ENCODE measurements at places on chromosomes 11 and 22.

DNA sequence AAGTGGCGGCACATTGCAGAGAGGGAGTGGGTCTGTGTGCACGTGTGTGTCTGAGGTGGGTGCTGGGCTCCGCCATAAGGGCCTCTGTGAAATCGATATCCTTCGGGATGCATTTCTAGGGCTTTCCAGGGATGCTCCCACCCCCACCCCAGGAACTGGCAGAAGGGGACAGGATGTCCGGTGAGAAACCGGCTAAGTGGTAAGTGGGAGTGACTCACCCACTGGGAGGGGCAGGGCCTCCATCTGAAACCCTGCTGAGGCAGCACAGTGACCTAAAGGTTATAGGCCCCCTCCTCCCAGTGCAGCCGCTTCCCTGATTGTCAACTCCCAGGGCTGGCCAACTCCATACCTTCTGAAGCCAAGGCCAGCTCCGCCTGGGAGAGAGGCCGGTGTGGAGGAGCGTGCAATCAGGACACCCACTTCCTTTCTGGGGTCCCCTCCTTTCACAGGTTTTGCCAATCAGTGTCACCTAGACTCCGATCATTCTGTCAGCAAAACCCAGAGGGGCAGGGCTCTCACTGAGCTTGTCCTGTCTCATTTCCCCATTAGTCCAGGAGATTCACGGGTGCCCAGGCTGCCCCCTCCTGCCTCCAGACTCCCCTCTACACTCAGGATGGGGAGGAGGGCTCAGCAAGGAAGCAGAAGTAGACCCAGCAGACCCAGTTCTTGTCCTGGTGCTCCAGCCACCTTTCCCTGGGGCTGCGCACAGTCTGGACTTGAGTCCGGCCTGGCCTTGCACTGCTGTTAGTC, 44.5 kb downstream of the NECTIN1 start:
- DNase-seq: no peak

DNA sequence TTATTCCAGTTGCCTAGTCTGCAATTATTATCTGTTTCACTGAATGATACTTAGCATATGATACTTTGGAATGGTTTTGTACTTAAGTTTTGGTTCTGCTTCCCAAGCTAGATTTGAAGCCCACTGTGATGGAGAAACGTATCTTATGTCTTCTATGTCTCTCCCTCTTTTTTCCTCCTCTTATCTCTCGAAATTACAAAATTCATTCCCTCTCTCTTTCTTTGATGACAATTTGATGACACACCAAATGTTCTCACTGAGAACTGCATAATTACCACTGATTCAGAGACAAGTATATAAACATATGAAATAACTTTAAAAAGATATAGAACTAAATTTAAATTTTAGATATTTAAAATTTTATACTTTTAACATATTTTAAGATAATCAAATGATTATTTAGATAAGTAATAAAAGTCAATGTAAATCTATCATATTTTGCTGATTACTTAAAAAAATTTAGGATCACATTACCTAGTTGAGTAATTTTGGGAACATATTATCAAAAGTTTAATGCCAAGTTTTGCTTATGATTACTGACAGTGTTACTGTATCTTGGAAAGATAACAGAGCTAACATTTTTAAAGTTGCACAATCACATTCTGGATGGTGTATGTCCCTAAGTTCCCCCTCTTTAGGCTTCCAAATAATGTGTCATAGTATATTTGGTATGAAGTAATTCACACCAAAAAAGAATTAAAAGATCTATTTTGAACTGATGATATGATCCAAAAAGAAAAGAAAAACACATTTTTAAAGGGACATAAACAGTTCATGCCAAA, 255.3 kb downstream of the SBF2 start:
- no peak for DNase-seq

GRCh38 chr22:49574881-49575702, 252.6 kb downstream of the BRD1 start:
- no peak for DNase-seq

DNA sequence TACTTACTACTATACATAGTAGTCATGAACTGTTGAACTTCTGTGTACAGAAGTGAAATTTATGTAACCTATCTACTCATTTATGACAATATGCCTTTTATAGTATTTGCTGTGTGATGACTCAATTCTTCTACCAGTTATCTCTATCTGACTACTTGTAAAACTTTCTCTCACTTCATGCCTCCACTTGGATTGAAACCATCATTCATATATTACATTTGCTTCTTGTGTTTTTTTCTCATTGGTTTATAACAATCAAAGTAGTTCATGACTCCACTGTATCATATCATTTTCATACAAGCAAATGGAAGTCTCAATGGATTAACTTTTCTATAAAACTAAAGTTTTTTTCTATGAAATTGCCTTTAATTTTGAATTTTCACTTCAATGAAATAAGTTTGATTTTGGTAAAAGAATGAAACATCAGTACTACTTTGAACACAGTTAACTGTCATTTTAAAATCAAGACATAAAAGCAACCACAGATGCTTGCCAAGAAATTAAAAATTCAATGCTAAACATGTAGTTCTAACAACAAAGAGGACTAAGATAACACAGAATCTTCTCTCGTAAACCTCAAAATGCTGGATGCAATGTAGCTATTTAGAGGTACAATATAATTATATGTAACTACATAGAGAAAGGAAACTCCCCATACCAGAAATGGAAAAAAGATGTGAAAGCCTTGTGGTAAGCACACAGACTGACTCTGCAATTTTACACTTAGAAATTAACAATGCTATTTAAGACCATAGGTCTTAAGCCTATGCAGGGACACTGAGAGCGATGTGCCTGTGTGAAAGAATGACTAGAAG, 27.6 kb upstream of the EXPH5 start:
- no peak for DNase-seq

DNA sequence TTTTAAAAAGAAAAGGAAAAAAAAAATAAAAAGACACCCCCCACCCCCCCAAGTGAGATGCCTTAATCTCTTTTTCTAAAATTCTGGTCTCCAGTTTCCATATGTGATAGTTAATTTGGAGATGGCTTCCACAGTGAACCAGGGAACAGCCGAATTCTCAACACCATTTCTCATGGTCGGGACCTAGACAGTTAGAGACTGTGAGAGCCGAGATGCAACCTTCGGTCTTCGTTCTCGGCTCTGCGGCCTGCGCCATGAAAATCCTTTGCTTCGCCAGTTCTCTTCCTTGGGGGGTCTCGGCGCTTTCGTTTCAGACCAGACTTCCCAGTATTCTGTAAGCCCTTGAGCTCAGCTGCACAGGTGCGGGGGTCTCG, 723 bp downstream of the CACNG2 start:
- no peak for DNase-seq

DNA sequence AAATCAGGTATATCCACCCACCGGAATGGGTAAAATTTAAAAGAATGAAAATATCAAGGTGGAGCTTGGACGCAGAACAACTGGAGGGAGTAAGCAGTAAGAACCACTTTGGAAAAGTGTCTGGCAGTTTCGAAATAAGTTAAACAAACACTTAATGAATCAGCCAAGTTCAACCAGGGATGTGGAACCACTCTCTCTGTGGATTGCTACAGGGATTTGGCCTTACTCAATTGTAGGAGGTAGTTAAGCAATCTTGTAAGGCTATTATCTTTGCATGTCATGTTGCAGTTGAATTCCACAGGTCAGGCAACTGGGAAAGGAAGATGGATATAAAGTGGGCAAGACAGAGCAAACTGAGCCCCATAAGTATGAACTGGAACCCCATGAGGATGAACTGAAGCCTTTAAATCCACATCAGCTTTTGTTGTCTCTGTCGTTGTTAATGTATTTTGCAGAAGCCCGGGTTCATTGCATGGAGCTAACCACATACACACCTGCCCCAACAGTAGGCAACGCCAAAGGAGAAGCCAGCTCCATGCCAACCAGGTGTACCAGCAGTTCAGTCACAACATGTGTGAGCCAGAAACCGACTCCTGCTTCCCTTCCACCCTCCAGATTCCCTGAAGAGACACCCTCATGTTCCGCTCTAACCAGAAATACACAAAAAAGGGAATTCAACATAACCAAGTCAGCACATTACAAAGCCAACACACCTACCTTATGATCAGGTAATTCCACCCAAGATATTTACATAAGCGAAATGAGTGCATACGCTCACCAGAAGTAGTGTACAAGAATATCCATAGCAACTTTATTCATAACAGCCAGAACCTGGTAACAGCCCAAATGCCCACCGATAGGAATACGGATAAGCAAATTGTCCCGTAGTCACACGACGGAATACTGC, 8.0 kb upstream of the SLC43A3 start:
- no peak for DNase-seq

DNA sequence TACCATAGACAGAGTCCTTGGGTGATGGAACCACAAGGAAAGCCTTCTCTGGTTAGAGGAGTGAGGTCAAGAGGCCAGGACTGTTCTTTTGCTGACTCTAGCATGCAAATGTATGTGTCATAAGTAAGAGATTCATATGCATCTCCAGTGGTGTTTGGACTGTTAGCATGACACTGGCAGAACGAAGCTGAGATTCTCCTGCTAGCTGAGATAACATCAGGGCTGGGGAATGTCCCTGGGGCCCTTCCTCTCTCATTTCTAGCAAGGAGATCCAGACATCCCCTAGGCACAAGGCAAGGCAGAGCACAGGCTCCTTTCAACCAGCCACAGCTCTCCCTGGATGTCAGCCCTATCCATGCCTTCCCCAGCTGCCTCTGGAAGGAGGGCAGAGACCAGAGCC, 711.3 kb downstream of the OPCML start:
- no peak for DNase-seq

GRCh38 chr11:48182860-48183526, 33.6 kb upstream of the OR4B1 start:
- no peak for DNase-seq

DNA sequence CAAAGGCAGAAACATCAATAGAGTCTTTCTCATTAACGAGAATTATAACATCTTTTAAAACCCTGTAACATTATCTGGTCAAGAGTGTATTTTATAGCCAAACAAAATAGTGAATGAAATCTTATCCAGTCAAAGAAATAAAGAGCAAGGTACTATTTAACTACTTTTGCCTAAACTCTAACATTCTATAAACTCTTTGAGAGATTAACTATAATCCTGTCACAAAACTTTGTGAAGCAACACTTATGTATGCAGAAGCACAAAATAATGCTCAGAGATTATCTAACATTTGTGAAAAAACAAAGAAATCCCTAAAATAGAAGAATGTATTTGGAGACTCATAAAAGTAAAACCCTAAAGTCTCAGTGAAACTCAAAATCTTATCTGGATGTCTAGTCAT, 124.4 kb upstream of the LUZP2 start:
- no peak for DNase-seq

DNA sequence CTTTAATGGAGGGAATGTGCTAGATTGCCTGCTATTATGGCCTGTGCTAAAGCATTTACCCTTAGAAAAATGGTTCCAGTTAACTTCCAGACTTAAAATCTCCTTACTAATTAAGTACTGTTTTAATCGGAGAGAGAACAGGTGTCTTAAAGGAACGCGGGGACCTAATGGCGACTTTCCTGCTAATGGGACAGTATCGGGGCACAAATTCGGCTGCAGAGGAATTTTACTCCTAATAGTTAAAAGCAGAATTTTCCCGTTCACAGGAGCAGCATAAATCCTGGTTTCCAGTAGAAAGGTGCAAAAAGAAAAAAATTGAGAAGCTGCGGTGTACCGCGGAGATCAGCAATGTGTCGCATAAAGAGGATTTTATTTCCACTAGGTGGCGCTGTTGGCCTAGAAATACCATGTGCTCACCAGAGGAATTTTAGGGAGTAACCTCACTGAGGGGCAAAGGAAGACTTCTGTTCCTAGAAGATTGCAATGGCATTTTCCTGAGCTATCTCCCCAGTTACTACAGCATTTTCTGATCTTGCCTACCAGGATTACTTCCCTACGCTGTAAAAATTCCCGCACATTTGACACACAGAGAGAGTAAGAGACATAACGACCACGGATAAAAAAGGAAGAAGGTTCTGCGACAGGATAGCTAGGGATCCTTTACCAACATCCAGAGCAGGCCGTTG, 44.5 kb downstream of the ZNF280B start:
- peak; percentile 59 for DNase-seq

- DNase-seq: no peak
Observed at GRCh38 chr11:31802990-31803812, 7.9 kb downstream of the PAX6 start.

DNA sequence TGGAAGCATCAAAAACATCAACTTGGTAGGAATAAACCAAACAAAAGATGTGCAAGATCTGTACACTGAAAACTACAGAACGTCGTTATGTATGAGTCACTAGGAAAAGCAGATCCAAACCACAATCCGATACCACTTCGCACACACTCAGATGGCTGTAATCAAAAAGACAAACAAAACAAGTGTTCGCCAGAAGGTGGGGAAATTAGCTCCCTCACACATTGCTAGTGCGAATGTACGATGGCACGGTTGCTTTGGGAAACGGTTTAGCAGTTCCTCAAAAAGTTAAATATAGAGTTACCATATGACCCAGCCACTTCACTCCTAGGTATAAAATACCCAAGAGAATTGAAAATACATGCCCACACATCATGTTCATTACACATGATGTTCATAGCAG, 14.8 kb upstream of the CARD10 start:
- no peak for DNase-seq

DNA sequence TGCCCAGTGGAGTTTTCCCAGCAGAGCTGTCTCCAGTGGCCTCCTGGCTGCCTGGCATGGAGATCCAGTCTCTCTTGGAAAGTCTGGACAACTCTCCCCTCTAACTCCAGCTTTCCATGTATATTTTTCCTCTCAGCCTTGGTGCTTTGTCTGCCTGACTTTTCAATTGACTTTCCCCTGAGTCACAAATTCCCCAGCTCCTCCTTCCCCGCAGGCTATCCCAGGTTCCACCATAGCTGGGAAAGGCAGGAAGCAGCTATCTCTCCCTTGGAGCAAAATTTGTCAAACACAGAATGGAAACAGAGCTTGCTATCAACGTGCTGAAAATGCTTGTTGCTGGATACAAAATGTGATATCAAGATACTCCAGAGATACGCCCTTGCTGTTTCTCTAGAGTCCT, 384.8 kb downstream of the TMEM135 start:
- DNase-seq: no peak

DNA sequence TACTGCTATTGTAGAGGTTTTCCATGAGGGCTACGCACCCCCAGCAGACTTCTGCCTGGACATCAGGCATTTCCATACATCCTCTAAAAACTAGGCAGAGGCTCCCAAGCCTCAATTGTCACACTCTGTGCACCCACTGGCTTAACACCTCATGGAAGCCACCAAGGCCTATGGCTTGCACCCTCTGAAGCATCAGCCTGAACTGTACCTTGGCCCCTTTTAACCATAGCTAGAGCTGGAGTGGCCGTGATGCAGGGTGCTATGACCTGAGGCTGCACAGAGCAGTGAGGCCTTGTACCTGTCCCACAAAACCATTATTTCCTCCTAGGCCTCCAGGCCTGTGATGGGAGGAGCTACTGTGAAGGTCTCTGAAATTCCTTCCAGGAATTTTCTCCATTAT, 33.9 kb downstream of the AAMDC start:
- no peak for DNase-seq

- no peak for DNase-seq
Observed at GRCh38 chr22:39938509-39939111, 21.6 kb upstream of the TMA7B start.

GRCh38 chr11:47512701-47513100, 40.2 kb downstream of the CELF1 start:
- no peak for DNase-seq

GRCh38 chr11:45366619-45367190, 80.6 kb upstream of the SYT13 start:
- no peak for DNase-seq
